Hypothalamus (tissue), 51 donors: ENCODE measurements at places on chromosomes 3 and 15.

DNA sequence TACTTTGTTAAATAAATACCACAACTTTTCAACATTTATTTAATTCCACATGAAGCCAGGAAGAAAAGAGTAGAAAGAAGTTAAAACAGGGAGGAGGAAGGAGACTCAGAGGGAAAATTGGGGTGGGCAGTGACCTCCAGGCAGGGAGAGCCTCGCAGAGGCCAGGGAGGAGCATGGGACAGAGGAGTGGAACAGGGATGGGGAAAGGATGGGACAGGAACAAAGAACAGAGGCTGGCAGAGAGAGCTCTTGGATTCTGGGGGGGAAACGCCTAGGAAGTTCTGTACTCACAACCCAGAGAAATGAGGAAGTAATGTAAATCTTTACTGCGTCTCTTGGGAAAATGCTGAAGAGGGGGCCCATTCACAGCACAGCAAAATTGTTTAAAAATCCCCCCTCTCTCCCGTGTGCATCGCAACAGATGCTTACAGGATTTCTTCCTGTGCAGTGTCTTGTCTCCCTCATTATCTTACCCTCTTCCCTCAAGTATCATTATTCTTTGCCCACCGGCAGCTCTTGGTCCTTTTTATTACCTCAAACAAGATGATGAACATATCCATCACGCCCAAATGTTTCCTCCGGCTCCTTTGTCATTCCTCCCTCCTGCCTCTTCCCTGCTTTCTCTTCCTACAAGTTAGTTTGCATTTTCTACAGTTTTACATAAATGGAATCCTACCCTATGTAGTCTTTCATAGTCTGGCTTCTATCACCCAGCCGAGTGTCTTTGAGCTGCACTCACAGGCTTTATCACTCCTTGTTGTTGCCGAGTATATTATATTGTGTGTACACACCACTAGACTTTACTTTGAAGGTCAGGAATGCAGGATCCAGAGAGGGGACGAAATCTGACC, 65.5 kb downstream of the ARHGAP31 start:
- no peak for DNase-seq

DNA sequence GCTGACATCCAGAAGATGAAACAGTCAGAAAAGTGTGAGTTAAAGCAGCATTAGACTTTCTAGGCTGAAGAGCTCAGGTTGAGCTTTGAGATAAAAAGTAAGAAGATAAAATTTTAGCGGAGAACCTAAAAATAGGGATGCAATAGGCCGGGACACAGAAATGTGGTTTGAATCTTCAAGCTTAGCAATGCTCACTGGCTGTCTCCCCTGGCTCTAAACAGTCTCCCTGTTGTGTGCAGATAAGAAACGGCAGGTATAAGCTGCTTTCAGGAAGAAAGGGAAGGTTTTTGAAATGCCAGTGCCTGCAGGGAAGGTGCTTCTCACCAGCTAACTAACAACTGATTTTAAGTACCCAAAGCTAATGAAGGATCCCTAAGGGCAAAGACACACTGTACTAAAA, 718.7 kb upstream of the SGO1 start:
- DNase-seq: no peak

DNA sequence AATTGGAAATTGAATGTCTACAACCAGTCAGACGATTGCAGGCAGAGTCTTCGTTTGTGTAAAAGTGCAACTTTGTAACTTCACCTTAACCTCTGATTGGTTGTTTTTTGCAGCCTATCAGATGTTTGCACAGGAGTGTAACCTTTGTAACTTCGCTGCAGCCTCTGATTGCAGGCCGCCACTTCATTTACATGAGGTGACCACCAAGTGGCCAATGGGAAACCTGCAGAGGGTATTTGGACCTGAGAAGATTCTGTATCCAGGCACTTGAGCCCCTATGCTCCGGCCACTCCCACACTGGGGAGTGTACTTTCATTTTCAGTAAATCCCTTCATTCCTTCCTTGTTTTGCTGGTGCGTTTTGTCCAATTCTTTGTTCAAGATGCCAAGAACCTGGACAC, 68.1 kb upstream of the PFN2 start:
- DNase-seq: no peak

- DNase-seq: no peak
Measured at GRCh38 chr15:99993262-99993661, 260.0 kb upstream of the LYSMD4 start.

- DNase-seq: peak; percentile 10
Measured at GRCh38 chr3:152574461-152575079, 260.4 kb upstream of the P2RY1 start.

- DNase-seq: no peak
Measured at GRCh38 chr3:52313774-52314188, 2.3 kb upstream of the DNAH1 start.

GRCh38 chr3:141649871-141650270, 88.2 kb upstream of the RNF7 start:
- DNase-seq: no peak

- no peak for DNase-seq
Measured at GRCh38 chr3:72604328-72604727, 243.9 kb downstream of the SHQ1 start.

GRCh38 chr3:28745916-28746617, 397.4 kb upstream of the AZI2 start:
- DNase-seq: no peak

- no peak for DNase-seq
Measured at GRCh38 chr3:194139071-194139813, 3.3 kb downstream of the HES1 start.

GRCh38 chr3:13415236-13415986, 4.7 kb downstream of the NUP210 start:
- no peak for DNase-seq

DNA sequence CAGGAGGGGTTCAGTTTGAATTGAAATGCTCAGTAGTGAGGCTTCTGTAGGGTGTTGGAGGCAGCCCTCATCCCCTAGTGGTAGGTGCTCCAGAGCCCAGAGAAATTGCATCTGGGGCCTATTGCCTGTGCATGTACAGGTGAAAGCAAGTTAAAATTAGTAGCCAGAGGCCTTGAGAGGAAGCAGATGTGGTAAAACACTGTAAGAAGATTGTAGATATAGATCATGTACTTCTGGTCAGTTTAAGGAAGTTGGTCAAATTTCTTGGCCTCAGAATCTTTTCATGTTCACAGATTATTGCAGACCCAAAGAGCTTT, 34.6 kb downstream of the IGSF10 start:
- DNase-seq: no peak

- no peak for DNase-seq
Measured at GRCh38 chr3:71565976-71566375, 17.6 kb downstream of the FOXP1 start.

- DNase-seq: no peak
Measured at GRCh38 chr3:123169492-123169929, 32.2 kb upstream of the SEC22A start.

DNA sequence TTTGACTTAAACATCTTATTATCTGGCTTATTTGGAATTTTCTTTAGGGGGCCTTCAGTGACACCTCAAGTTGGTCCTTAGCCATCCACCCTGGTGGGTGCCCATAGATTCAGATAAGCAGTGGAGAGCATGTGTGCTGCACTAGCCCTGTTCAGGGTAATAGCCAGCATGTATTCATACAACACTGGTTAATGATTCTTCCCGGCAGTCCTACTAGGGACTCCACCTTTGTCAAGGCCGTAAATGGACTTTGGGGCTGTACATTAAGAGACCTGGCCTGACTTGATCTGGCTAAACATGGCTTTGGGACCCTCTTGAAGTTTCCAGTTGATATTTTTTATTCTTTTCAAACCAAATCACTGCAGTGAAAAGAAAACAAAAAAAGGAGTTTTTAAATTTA, 125.8 kb downstream of the PTPRG start:
- DNase-seq: no peak

GRCh38 chr15:83285979-83286553, 1.6 kb upstream of the BNC1 start:
- DNase-seq: no peak

DNA sequence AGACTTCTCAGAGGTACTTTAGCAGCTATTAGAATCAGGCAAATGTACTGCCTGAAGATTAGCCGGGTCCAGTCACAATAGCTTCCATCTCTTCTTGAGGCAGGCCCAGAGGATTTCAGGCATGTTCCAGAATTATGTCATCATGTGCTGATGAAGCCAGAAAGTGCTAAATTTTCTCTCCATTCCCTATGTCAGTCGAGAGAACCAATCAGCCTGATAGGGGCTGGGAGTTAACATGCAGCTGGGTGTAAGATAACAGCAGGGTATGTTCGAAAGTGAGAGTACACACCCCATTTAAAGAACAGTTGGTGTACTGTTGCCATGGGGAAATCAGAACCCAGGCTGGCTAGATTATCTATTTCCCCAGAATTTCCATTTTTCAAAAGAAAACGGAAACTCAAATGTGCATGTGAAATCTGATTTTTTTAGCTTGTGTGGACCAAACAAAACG, 48.7 kb downstream of the MYH15 start:
- no peak for DNase-seq

DNA sequence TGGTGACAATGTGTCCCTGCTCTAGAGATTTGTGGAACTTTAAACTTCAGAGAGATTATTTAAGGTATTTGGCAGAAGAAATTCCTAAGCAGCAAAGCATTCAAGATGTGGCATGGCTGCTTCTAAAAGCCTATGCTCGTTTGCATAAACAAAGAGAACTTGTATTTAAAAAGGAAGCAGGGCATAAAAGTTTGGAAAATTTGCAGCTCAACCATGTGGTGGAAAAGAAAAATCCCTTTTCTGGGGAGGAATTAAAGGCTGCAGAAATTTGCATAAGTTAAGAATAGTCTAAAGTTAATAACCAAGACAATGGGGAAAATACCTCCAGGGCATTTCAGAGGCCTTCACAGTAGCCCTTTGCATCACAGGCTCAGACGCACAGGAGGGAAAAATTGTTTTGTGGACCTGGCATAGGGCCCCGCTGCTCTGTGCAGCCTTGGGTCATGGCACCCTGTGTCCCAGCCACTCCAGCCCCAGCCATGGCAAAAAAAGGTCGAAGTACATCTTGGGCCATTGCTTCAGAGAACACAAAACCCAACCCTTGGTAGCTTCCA, 1109.1 kb downstream of the OTOL1 start:
- no peak for DNase-seq

GRCh38 chr3:197784019-197784585, 7.0 kb upstream of the LRCH3 start:
- no peak for DNase-seq

DNA sequence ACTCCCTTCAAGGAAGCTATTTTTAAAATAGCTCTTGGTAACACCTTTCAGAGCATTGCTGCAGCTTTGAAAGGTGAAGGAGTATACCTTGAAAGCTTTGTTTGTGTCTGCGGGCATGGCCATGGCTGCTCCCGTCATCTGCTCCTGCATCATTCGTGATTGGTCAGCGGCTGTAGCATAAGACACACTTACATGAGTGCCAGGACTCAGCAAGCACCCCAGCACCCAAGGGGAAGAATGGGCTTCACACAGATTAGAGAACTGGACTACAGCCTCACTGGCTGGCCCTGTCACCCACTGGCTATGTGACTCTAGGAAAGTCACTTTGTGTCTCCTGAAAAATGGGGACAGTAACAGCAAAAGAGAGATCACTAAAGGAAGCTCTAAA, 17.0 kb downstream of the EMC3 start:
- DNase-seq: no peak

DNA sequence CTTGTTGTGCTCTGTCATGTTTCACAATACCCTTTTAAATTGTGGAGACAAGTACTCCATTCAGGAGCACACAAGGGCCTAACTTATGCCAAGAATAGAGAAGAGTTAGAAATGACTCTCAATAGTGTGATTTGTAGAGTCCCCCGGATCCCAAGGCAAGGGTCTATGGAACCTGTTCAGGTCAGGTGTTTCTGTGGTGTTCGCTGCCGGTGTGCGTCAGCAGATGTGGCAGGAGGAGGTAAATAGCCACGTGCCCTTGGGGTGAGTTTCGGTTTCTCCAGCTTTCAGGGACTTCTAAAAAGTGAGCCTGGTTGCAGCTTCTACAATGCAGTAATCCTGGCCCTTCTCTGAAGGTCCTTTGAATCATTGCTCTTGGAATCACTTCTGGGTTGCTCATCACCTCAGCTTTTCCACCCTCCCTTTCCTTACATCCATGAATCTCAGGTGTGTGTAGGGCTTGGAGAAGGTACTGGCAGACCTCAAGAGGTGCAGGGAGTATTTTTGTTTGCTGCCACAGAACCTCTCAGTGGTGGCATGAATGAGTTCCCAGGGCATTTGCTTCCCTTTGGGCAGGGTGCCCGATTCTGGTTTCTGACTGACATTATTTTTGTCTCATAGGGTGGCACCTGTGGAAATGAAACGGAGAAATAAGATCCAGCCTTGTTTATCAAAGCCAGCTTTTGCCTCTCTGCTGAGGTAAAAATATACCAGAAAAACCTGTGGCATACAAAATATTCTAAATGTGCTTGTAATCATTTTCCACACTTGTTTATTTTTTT, 7.3 kb downstream of the ST3GAL6 start:
- no peak for DNase-seq

DNA sequence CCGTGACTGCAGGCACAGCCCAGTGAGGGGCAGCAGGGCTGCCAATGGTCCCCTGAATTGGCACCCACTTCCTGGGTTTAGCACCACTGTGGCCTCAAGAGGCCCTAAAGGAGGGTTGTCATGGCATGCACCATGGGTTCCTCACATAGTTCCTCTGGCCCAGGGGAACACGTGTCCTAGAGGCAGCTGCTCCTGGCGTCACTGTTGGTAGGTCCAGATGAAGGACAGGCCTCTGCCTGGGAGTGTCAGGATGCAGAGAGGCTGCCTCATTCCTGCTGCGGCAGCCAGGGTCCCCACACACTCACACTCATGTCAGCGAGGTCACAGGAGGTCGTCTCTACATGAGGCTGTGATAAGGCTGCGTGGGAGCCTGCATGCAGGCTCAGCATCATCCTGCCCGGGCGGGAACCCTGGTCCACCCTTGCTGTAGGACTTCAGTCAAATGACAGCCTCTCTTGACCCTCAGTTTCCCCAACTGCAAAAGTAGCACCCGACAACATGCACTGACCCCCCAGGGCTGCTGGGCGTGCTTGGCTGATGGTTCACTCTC, 26.1 kb upstream of the SFMBT1 start:
- DNase-seq: no peak

DNA sequence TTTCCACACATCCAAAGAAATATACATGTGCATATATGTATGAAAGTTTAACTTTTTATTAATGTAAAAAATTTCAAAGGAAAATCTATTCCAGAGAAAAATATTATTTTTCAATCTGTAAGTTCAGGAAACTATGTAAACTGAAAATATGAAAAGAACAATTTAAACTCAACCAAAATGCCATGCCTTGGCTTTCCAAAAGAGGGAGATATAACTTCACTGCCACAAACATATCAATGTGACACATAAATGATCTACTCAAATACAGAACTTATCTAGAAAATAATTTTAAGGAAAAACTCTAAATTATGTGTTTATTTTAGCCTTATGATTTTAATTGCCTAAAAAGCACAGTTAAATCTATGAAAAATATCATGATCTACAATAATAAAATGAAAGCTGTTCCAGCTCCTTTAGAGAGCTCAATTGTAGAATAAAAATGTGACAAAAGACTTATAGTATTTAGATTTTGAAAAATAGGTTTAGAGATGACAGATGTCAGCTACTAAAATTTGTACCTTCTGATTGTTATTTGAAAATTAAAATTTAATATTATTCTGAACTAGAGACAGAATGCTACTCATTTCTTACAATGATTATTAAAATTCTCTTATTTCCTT, 94.8 kb downstream of the GBE1 start:
- DNase-seq: no peak

GRCh38 chr3:141020143-141020830, 30.9 kb upstream of the SPSB4 start:
- DNase-seq: no peak

GRCh38 chr3:30225021-30225420, 381.4 kb upstream of the TGFBR2 start:
- DNase-seq: no peak

GRCh38 chr3:27903446-27903845, 181.3 kb upstream of the EOMES start:
- DNase-seq: no peak
